ENCODE measurements at places on chromosomes 1 and 21.

GRCh38 chr1:197453376-197454058 lies 185.5 kb downstream of the CRB1 start:
- DNase-seq, result no peak

DNA sequence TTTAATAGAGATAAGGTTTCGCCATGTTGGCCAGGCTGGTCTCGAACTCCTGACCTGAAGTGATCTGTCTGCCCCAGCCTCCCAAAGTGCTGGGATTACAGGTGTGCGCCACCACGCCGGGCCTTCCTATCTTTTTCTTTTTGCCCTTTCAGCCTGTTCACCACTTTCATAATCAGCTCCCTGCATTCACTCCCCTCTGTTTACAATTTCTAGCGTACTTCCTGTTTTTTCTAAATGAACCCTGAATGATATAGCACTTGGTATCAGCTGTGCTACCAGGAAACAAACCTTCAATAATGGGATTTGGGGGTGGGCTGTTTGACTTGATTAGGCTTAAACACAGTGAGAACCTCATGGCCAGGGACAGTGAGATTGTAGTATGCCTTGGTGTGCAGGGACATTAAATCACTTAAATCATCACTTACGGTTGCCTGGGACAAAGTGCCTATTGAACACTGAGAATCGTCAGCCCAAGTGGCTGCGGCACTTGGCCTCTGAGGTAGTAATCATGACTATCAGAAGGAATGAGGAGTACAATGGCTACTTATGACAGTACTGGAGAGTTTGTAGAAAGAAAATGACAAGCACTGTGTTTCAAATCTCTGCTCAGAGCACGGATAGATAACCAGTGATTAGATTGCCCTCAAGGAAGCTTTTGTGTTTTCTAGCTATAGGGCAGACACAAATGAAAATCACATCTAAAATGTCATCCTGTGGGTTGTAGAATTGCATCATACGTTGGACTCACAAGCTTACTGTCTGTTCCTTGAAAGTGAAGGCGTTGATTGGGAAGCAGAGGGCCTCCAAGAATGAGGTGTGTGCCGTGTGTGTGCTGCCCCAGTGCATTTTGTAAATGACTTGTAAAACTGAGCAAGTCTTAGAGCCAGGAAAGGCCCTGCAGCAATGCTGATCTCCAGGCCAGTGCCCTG lies 661.8 kb downstream of the MATN1 start:
- DNase-seq, result no peak

DNA sequence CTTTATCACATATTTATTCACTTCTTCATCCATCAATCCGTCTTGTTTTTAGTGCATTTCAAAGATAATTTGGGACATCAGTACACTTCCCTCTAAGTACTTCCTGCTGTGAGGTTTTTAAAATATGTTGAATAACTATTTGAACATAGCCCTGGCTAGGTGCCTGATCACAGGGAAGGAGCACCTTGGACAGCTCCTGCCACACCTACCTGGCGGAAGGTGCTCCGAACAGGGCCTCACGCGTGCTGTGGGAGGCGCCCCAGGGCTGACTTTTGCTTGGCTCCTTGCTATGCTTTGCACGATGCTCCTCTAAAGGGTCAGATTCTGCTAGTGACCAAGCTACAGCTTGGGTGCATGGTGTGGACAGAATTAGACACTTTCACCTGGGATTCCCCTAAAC lies 4.9 kb upstream of the ATXN7L2 start:
- DNase-seq, result peak; percentile 52

- no peak for DNase-seq
Observed at GRCh38 chr1:186244825-186245224, 130.2 kb downstream of the TPR start.

DNA sequence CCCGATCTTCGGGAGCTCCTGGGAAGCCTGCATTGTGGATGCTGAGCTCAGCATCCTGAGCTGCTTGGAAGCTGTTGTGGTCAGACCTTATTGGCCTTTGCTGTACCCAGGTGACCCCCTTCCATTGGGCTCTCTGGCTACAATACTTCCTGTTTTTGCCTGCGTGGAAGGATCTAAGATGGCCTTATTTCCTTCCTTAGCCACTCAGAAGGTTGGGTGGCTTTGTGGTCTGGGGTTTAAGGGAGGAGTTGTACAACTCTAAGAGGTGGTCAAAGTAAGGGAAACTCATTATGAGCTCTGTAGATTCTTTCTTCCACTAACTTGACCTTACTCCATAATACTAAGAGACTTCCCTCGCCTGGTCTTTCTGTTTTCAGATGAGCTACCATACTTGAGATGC lies 17.7 kb downstream of the PFKFB2 start:
- DNase-seq, result no peak

GRCh38 chr1:203593723-203594122 lies 32.9 kb upstream of the ATP2B4 start:
- DNase-seq, result peak; percentile 62

GRCh38 chr1:42730988-42731387 lies 9.0 kb downstream of the CLDN19 start:
- DNase-seq, result peak; percentile 63

DNA sequence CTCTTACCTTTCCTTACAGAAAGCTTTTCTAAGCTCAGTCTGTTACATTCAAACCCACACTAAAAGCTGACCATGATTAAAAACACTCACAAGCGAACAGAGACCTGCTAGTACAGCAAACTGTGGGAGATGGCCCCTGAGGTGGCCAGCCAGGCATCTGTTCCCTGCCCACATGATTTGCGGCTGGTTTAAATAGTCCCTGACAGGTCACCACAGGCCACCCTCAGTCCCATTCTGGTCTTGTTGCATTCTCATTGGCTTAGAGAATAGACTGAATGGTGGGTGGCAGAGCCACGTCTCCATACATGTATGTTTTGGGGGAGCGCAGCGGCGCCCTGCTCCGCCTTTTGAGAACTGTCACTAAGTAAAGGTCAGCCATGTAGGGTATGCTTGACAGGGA lies 2.3 kb upstream of the ACTA1 start:
- DNase-seq, result no peak

DNA sequence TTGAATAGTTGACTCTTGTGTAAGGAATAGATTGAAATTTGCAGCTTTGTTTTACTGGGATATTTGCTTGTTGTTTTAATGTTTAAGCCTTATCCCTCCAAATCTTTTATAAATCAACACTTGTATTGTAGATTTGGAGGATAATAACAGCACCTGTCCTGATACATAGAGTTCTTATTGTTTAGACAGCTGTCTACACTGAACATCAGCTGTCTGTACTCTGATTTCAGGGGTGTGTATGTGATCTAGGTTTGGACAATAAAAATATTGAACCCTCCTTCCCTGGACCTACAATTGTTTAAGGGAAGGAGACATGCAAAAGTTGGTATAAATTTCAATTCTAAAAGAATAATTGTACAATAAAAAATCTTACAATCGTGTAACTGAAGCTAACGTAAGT lies 48.3 kb upstream of the DPH5 start:
- DNase-seq, result no peak

DNA sequence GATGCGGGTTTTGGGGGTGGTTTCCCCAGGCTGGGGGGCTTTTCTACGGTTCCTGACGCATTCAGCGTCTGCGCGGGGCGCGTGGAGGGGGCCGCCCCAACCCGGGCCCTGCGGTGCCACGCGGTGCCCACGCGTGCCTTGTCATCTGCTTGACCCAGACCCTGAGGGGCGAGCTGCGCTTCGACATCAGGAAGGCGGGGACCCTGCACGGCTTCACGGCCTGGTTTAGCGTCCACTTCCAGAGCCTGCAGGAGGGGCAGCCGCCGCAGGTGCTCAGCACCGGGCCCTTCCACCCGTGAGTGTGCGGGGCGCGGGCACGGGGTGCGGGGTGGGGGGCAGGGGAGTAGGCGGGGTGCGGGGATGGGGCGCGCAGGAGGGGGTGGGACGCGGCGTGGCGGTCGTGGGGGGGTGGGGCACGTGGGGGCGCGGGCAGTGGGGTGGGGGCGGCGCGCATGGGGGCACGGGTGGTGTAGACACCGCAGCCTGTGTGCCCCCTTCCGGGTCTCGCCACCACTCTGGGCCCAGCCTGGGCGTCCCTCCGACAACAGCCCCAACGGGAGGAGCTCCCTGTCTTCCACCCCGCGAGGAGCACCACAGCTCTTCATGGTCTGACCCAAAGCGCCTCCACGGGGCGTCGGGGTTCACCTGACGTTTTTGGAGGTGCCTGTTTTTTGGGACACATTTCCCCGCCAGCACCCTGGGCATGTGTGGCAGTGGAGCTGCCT lies 26.3 kb downstream of the PRMT2 start:
- no peak for DNase-seq

GRCh38 chr21:8993284-8993942 lies 1528.0 kb upstream of the TPTE start:
- DNase-seq, result no peak

DNA sequence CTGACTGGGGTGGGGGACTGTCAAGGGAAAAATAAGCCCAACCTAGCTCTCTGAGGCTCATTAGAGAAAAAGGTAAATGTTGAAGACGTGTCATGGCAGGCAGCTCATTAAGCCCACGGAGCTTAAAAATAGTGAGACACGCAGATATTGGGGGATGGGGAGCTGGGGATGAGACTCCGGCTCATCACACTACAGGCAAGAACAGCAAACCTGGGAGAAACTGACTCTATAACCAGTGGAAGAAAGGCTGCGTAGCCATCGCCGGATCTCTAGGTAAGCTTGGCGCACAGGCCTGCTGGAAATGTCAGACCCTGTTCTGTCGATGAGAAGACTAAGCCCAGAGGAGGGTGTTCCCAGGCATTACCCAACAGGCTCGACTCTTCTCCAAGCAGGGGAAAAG lies 78.0 kb downstream of the SYT2 start:
- DNase-seq, result no peak

DNA sequence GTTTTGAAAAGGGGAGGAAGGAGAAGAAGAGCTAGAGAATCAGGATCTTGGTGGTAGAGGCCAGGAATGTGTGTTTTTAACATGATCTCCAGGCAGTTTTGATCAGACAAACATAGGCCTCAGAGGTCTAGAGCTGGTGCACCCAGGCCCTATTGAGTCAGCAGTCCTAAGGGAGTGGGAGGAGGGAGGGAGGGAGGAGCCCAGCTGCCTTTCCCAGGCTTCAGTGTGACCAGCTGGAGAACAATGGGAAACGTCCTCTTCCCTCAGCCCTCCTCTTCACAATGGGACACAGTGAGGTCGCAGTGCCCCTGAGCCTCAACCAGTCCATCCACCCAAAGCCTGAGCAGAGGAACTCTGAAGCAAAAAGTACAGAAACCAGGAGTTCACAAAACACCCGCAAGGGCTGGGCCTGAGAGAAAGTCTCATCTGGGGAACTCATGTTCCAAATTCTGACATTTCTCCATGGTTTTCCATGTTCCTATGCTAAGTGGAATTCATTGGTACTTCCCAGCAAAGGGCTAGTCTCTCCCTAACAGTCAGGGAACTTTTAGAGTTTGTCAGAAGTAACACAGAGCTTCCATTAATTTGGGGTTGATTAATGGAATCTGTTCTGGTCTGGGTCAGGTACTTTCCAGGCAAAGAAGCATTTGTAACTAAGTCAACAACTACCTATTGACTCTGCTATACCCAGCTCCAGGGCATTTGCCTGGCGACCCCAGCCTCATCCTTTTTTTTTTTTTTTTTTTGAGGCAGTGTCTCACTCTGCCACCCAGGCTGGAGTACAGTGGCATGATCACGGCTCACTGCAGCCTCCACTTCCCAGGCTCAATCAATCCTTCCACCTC lies 37.5 kb downstream of the ELAPOR1 start:
- DNase-seq, result peak; percentile 51

GRCh38 chr1:52659356-52659755 lies 26.4 kb downstream of the SHISAL2A start:
- DNase-seq, result peak; percentile 91

GRCh38 chr1:13775916-13776315 lies 75.9 kb downstream of the PRDM2 start:
- DNase-seq, result no peak

- no peak for DNase-seq
Observed at GRCh38 chr1:234528074-234528865, 49.3 kb upstream of the TARBP1 start.

- peak; percentile 52 for DNase-seq
Observed at GRCh38 chr1:88973520-88974137, 18.8 kb downstream of the KYAT3 start.

DNA sequence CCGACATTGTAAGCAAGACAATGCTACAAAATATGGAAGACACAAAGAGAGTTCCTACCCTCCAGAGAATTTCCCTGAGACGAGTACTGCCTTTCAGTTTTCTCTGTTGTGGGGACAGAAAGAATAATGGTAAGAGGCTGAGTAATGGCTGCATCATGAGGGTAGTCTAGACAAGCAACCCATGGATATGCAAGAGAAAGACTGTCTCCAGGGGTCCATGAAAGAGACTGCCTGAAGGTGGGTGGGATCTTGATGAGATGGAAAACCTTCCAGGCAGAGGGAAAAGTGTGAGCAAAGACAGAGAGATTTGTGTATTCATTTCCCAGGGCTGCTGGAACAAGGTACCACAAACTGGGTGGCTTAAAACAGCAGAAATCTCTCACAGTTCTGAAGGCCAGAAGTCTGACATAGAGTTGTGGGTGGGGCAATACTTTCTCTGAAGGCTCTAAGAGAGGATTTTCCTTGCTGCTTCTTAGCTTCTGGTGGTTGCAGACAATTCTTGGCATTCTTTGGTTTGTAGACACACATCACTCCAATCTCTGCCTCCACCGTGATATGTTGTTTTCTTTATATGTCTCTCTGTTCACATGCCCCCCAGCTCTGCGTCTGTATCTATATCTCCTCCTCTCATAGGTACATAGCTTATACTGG lies 41.4 kb downstream of the ANP32E start:
- no peak for DNase-seq

GRCh38 chr1:16612332-16613172 lies 812 bp downstream of the NBPF1 start:
- peak; percentile 79 for DNase-seq

- peak; percentile 8 for DNase-seq
Observed at GRCh38 chr1:40315795-40316594, 1.1 kb downstream of the COL9A2 start.

DNA sequence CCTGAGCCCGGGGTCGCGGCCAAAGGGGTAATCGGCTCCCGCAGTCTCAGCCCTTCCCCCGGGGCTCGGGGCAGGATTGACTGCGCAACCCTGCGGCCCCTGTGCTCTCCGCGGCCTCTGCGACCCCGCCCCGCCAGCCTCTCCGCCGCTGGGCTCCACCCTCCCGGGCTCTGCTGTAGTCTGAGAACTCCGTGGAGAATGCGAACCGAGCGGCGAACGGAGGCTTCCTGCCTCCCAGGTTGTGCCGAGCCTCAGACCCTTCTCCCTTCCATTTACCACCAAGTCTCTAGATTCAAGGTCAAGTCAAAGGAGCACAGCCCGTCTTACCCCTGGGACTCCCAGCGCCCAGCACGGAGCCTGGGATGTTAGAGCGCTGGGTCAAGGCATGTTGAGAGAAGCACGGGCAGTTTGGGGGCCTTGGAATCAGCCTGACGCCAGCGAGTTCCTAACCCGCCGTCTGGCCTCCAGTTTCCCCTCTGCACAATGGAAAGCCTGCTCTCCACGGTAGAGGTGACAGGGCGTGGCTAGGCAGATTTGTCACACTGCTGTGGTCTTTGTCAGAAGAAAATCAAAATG lies 3.0 kb downstream of the ATP2B4 start:
- DNase-seq, result no peak

GRCh38 chr1:192844360-192844759 lies 35.5 kb downstream of the RGS2 start:
- no peak for DNase-seq

- no peak for DNase-seq
Observed at GRCh38 chr1:118711356-118711755, 276.8 kb downstream of the TBX15 start.

- DNase-seq, result no peak
Observed at GRCh38 chr1:236809148-236809547, 14.1 kb downstream of the MTR start.
